Left ventricle myocardium superior (tissue), 1 donor: ENCODE measurements at places on chromosomes 1 and 21. TPM values are rescaled to one million over a fixed set of nuclear protein-coding genes. Genes with fewer than 3 reads are reported as not detected.
A peak's percentile ranks its signal among the peaks of the same experiment; 100 is the strongest.

- DNase-seq: no peak
Observed at GRCh38 chr1:201022493-201022819, 1.1 kb downstream of the KIF21B start.

The CRNN gene
- total RNA-seq: not detected

- no peak for DNase-seq
Observed at GRCh38 chr21:15748586-15748985, 18.8 kb downstream of the USP25 start.

DNA sequence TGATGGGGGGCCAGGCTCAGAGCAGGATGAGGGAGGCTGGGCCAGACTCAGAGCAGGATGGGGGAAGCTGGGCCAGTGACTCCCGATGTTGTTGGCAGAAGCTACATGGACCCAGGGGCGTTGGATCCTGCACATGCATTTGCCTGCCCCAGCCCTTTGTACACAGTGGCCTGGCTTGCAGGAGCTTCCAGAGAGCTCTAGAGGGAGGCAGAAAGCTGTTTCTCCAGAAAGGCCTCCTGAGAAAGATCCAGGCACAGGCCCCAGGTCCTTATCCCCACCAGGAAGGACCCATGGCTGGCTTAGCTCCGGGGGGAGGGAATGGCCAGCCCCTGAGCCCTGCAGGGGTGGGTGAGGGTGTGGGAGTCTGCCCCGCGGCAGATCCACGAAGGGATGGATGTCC lies 106.6 kb upstream of the ACTRT2 start:
- DNase-seq: no peak

The SLC2A5 gene
- total RNA-seq: 3.2 TPM

The PDE4B gene
- total RNA-seq: 19.4 TPM

- no peak for DNase-seq
Observed at GRCh38 chr1:61085206-61085982, 3.0 kb downstream of the NFIA start.

GRCh38 chr1:247998811-247999210 lies 14.6 kb upstream of the OR2L5 start:
- no peak for DNase-seq

The HTR6 gene
- total RNA-seq: not detected

- DNase-seq: no peak
Observed at GRCh38 chr1:14693949-14694348, 95.5 kb downstream of the KAZN start.

- DNase-seq: no peak
Observed at GRCh38 chr1:145729196-145729595, 9.9 kb downstream of the CD160 start.

The CACHD1 gene
- 3.1 TPM for total RNA-seq

The GABPB2 gene
- total RNA-seq: 9.8 TPM

GRCh38 chr21:33843216-33843615 lies 72.4 kb downstream of the ATP5PO start:
- no peak for DNase-seq

The TNFRSF4 gene
- total RNA-seq: 2.3 TPM

GRCh38 chr1:225780630-225781029 lies 3.0 kb downstream of the SRP9 start:
- no peak for DNase-seq

GRCh38 chr21:18661842-18662241 lies 258.3 kb upstream of the TMPRSS15 start:
- DNase-seq: no peak

The LAMC2 gene
- 3.7 TPM for total RNA-seq

DNA sequence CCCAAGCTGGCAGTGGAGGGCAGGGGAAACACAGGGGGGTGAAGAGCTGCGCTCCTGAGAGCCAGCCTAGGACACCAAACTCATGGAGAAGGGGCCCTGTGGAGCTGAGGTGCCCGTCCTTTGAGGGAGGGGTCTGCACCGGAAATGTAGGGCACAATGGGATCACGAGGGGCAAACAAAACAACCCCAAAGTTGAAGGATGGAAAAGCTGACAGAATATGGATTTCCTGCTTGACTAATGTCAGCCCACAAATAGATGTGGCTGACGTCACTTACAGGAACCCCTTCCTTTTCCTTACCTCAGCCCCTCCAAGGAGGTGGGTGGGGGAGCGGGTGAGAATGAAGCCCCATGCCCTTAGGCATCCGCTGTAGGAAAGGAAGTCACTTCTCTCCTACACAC lies 110.9 kb downstream of the KCNN3 start:
- no peak for DNase-seq

The TSPAN2 gene
- 6.2 TPM for total RNA-seq

DNA sequence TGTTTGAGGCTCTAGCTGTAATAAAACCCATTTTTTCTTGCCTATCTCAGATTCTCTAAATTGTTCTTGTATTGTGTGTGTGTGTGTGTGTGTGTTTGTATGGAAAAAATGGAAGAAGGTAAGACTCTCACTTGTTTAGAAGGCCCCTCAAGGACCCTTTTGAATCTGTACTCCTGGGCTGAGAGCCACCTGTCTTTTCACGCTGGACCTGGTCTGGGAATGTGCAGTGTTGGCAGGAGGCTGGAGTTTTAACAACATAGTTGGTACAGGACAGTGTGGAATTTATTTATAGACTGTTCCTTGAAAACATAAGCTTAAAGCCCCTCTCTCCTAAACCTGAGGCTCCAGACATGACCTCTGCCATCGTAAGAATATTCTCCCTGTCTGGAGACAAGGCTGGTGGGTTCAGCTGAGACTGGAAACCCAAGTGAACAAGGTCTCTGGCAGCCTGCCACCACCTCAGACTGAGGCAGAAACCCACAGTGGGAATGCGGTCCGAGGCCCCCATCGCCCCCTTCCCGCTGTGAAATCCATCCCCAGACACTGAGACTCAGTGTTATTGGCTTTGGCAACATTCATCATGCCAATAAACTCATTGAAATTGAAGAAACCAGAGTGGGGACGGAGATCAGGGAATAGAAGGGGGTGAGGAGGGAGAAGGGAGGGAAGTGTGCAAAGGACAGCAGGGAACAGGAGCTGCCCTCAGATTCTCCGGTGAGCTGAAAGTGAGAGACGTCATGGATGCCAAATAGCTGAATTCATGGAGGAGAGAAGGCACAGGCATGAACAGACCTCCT lies 24.6 kb upstream of the PLXNA2 start:
- DNase-seq: no peak

DNA sequence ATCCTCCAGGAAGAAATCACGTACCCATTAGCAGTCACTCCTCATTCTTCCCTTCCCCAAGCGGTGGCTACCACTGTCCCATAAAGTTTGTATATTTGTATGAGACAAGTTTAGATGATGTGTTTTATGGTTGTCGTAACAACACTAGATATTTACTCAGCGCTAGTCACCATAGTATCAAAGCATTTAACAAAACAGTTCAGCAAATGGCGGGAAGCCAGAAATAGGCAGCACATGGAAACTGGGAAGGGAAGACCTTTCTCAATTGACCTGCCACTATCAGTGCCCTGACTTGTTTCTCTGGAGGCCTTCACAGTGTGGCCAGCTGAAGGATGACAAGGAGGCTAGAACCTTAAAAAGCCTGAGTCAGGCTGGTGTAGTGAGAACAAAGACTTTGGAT lies 31.1 kb downstream of the CNST start:
- DNase-seq: no peak

DNA sequence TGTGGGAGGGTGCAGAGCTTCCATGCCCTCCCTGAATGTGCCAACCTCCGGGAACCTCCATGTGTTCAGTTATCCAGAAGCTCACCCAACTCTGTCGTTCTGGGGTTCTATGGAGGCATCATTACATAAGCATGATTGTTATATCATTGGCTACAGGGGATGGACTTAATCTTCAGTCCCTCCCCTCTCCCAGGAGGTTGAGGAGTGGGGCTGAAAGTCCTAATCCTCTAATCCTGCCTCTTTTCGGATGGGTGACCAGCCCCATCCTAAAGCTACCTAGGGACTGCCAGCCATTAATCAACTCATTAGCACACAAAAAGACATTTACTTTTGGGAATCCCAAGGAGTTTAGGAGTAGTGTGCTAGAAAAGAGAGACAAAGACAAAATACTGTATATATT lies 32.0 kb upstream of the PSEN2 start:
- DNase-seq: no peak

- DNase-seq: peak; percentile 11
Observed at GRCh38 chr1:53553734-53554509, 94.7 kb downstream of the DMRTB1 start.

GRCh38 chr21:14054682-14055081 lies 156.1 kb downstream of the LIPI start:
- DNase-seq: no peak

GRCh38 chr1:204406621-204407020 lies 5.0 kb downstream of the PPP1R15B start:
- DNase-seq: no peak

DNA sequence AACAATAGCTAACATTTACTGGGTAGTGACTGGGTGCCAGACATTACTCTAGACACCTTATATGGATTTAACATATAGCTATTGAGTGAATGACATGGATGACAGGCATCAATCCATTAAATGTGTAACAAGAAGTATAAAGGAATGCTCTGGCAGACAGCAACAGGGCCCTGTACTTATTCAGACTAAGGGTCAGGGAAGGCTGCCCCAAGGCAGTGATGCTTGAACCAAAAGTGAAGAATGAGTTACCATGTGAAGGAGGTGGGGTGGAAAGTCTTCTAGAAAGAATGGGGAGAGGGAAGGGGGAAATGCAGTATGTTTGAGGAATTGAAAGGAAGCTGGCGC lies 8.3 kb upstream of the PTPRF start:
- DNase-seq: no peak

The PRKACB gene
- total RNA-seq: 35.2 TPM

The PTAFR gene
- 2.2 TPM for total RNA-seq

DNA sequence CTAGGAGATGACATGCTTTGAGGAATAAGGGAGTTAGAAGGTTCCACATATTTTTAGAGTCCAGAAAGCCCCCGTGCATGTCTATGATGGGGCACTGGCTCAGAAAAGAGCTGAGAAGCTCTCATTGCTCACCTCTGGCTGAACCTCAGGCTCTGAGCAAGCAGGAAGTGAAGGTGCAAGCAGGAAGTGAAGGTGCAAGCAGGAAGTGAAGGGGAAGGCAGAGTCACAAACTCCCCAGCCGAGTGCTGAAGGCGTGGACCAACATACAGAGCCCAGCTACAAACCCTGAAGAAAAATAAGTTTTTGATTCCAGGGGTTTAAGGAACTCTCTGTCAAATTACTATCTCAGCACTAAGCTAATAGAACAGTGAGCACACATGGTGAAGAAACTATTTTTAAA lies 7.0 kb downstream of the KRTAP10-8 start:
- no peak for DNase-seq

GRCh38 chr1:10106241-10106640 lies 73.5 kb downstream of the UBE4B start:
- DNase-seq: no peak

GRCh38 chr1:6034750-6035096 lies 11.0 kb upstream of the KCNAB2 start:
- no peak for DNase-seq

- DNase-seq: no peak
Observed at GRCh38 chr1:178450871-178451270, 45.9 kb downstream of the CLEC20A start.

DNA sequence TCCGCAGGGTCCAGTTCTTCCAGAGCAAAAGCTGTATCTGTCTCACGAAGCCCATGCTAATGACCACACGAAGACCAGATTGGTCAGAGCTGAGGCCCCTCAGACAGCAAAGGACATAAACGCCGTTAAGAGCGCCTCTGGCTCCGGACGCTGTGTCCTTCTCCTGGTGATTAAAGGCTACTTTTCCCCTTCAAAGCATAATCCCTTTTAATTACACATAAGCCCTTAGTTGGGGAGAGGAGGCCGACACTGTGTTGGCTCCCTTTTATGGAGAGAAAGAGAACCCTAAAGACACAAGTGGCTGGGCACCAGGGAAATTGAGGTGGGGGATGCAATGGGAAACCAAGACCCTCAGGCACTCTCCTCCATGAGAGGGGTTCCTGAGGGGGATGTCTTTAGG lies at the start of gene ABCA4:
Gene ABCA4, minus strand, starts transcription at position 158 of the 400 bp plus-strand sequence. Its CDS starts 103 bp downstream, at position 55.
- no peak for DNase-seq

The PDZK1 gene
- not detected for total RNA-seq

GRCh38 chr1:205914730-205915129 lies 28.5 kb downstream of the SLC26A9 start:
- DNase-seq: peak; percentile 62

The SH2D1B gene
- total RNA-seq: 0.40 TPM

GRCh38 chr1:53369761-53370160 lies 41.9 kb upstream of the LRP8 start:
- no peak for DNase-seq

The BRINP3 gene
- 0.10 TPM for total RNA-seq

The RAVER2 gene
- 32.6 TPM for total RNA-seq

DNA sequence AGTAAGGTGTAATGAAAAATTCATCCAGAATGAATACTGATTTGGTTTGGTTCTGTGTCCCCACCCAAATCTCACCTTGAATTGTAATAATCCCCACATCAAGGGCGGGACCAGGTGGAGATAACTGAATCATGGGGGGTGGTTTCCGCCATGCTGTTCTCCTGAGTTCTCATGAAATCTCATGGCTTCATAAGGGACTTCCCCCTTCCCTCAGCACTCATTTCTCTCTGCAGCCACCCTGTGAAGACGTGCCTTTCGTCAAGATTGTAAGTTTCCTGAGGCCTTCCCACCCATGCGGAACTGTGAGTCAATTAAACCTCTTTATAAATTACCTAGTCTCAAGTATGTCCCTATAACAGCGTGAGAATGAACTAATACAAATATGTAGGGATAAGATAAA lies 5.5 kb upstream of the SYNJ1 start:
- DNase-seq: no peak

The PLA2G5 gene
- total RNA-seq: 47.1 TPM

DNA sequence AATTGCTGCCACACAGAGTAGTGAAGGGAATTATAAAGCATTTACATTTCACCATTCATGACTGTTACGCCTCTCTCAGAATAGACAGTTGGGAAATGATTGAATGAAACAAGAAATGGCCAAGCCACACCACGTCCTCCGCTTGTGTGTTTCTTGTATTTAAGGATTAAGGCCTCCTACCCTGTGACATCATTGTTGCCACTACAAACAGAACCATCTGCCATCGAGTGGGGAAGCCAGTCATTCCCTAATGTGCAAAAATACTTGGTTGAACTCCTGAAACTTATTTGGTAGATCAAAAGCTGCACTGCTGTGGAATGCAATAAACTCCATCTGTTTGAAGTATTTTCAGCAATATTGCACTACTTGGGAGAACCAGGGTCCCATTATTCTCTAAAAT lies 99.0 kb upstream of the C1orf105 start:
- DNase-seq: no peak

DNA sequence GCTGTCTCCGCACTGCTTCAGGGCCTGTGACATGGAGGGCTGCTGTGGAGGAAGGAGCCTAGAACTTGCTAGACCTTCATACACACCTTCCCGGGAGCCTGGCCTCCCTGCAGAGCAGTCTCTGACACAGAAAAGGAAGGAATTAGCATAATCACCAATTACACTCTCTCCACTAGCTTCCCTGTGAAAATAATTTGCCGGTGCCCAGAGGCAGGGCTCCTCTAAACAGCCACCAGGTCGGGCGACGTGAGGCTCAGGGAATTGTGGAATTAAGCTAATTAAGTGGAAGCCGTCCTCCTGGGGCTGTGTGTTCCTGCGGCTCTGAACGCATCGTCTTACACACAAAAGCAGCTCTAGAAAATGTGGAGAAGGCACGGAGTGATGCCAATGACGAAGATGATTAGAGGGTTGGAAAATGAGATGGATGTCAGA lies 82.6 kb downstream of the NENF start:
- DNase-seq: no peak

The CLCNKA gene
- total RNA-seq: 0.15 TPM

GRCh38 chr21:42396799-42397745 lies 1.2 kb upstream of the TMPRSS3 start:
- DNase-seq: no peak
